ENCODE measurements at places on chromosomes 1 and 21.

- no peak for DNase-seq
These were observed 1.8 kb downstream of the JMJD4 start for GRCh38 chr1:227733309-227733705.

- no peak for DNase-seq
These were observed 75.9 kb downstream of the KIF1B start for GRCh38 chr1:10286244-10286643.

- no peak for DNase-seq
These were observed 1.6 kb downstream of the C1orf21 start for GRCh38 chr1:184388319-184388889.

GRCh38 chr1:173222149-173223030, 15.3 kb upstream of the TNFSF4 start:
- DNase-seq = no peak
